HFFc6 (cell line): ENCODE measurements at places on chromosomes 6 and 20. TPM values are rescaled to one million over a fixed set of nuclear protein-coding genes. Genes with fewer than 3 reads are reported as not detected.

DNA sequence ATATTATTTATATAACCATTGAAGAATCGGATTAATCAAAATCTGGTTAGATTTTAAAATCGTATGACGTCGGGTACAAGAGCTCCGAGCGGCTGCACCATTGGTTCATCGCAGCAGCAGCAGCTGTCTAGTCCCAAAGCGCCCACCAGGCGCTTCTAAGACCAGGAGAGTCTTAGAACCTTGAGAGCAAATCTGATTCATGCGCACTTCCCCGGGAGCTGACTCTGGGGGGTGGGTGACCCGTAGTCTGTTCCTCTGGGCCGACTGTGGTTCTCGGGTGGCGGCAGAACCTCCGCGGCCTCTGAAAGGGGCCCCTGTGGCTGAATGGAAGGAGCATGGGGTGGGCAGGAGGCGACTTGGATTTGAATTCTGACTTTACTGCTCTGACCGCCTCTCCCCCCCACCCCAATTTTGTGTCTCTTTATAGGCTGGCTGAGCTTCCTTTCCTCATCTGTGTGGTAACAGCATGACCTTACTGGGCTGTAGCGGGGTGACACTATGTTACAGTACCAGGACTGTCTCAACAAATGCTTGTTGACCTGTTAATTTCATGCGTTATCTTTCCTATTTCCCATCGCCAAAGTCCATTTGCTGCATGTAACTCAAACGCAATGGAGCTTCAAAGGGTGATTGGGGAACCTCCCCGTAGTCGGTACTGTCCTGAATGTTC lies 119.7 kb downstream of the RTN4IP1 start:
- H3K27ac ChIP-seq: no peak overlapping the region
- H3K36me3 ChIP-seq: no peaks in the 10 kb centered on the region
- DNase-seq: no peak
- H3K4me1 ChIP-seq: peaks cover 40% of the 10 kb centered on the region

- DNase-seq: peak; percentile 73
- no peak overlapping the region for H3K4me3 ChIP-seq
- peaks cover 11% of the 10 kb centered on the region for H3K4me1 ChIP-seq
- no peaks in the 10 kb centered on the region for H3K36me3 ChIP-seq
Observed at GRCh38 chr6:130293800-130294199, 71.0 kb upstream of the SAMD3 start.

GRCh38 chr6:169990095-169991030 lies 238.9 kb downstream of the ERMARD start:
- no peaks in the 10 kb centered on the region; the same call in 1 of the 2 replicates for H3K27me3 ChIP-seq
- no peak overlapping the region for H3K27ac ChIP-seq
- H3K36me3 ChIP-seq: peaks cover 5% of the 10 kb centered on the region

DNA sequence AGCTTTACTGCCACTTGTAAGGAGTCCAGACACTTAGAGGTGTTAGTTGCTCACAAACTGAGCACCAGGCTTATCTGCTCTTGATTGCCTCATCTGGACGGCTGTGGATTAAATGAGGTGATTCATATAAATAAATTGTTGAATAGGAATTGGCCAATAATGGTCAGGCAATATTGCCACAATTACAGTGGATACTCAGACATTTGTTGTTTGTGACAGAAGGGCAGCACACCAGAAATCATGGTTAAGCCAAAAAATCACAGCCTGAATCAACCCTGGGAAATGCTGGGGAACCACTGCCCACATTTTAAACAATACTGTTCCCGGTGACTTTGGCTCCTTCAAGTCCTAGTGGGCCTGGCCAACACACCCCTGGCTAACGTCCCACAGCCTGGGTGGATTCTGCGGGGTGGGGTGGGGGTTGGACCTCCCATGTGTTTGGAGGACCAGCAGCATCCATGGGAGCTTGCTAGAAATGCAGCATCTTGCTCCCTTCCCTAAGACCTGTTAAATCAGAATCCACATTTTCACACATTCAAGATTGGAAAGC lies 29.5 kb upstream of the SPDEF start:
- H3K27me3 ChIP-seq: peaks cover 4% of the 10 kb centered on the region
- no peak for DNase-seq
- peak overlapping the region; percentile 13; the same call in 1 of the 2 replicates for H3K27ac ChIP-seq
- H3K4me1 ChIP-seq: peaks cover 12% of the 10 kb centered on the region; the same call in 1 of the 2 replicates
- H3K36me3 ChIP-seq: no peaks in the 10 kb centered on the region

DNA sequence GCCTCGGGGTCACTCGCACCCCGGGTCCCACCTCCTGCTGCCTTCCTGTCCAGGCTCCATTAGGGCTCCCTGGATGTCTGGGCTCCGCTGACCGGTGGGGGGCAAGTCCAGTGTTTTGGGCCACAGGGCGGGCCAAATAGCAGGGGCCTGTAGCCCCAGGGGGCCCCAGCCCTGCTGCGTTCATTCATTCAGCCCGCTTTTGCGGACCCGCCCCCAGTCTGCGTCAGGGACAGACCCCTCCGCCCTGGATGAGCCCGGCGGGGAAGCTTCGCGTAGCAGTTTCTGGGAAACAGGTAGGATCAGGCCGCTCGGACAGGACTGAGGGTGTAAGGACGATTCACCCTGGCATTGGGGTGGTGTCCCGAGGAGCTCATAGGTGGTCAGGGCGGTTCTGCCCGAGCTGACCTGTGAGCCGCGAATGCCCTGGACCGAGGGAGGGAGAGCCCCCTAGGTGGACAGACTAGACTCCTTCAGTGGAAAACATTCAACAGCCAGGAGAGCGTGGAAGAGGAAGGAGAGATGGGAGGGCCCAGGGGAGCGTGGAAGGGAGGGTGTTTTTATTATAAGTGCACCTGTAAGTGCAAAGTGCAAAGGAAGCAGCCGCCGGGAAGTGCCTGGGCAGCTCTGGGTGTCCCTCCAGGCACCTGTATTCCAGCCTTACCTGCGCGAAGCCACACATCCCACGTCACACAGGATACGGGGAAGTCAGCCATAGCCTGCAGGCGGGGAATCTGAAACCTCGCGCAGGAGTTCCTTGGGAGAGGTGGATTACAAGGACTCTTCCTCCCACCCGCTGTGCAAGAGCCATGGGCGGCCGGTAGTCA lies 662 bp downstream of the ENTPD6 start:
- peak overlapping the region; percentile 84 for H3K27ac ChIP-seq
- peak; percentile 6 for DNase-seq
- H3K36me3 ChIP-seq: no peaks in the 10 kb centered on the region; the same call in 1 of the 2 replicates
- H3K27me3 ChIP-seq: peaks cover 14% of the 10 kb centered on the region
- H3K4me3 ChIP-seq: peak overlapping the region; percentile 97

DNA sequence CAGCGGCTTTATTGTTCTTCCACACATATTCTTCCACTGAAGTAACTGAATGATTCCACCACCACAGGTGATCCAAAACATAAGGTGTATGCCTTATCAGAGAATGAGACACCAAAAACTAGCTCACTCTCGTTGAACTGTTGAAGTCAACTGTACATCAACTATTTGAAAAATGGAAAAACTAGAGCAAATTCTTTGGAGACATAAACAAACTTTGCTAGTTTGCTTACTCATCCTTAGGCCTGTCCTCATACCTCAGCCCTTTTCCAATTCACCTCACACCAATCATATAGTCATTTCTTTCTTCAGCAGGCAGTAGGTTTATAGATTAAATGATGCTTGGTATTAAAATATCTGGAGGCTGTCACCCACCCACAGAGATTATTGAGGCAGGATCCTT lies 77.1 kb upstream of the RNF217 start:
- peaks cover 52% of the 10 kb centered on the region for H3K4me1 ChIP-seq
- no peak overlapping the region for H3K27ac ChIP-seq
- H3K4me3 ChIP-seq: no peak overlapping the region
- no peaks in the 10 kb centered on the region for H3K36me3 ChIP-seq
- H3K27me3 ChIP-seq: 0 out of 2 replicates have a peak, but pooled peaks cover 2% of the 10 kb centered on the region

GRCh38 chr6:41199552-41200246 lies 1.2 kb downstream of the TREML2 start:
- H3K4me3 ChIP-seq: no peak overlapping the region
- H3K27ac ChIP-seq: no peak overlapping the region
- peaks cover 34% of the 10 kb centered on the region for H3K27me3 ChIP-seq
- H3K36me3 ChIP-seq: no peaks in the 10 kb centered on the region
- H3K4me1 ChIP-seq: no peaks in the 10 kb centered on the region
- DNase-seq: no peak

DNA sequence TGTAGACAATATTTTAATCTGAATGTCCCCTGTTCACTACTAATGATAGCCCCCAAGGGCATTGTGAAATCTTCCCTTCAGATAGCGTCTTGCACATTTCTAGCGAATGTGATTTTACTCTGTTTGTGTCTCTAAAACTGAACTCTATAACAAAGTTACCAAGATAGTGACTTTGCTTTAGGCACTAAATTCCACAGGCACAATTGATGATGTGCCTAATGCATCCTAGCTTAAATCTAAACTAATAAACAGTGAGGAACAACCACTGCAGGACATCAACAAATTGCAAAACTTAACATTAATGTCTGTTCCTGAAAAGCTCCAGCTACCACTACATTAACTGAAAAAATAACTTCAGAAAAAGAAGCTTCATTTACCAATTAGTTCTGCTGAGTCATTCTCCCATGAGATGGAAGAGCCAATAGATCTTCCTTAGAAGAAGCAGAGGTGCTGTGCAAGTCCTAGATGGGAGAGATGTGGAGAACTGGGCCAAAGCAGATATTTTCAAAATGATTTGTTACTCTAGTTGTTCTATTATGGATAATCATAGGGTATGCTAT lies 1065.0 kb downstream of the EPHA7 start:
- H3K4me1 ChIP-seq: no peaks in the 10 kb centered on the region
- no peak overlapping the region for H3K4me3 ChIP-seq
- DNase-seq: no peak

- peaks cover 2% of the 10 kb centered on the region; the same call in 1 of the 2 replicates for H3K27me3 ChIP-seq
- DNase-seq: no peak
- H3K4me3 ChIP-seq: no peak overlapping the region
Observed at GRCh38 chr6:5501837-5502236, 240.5 kb downstream of the FARS2 start.

GRCh38 chr6:97215157-97215769 lies 67.8 kb downstream of the MMS22L start:
- no peaks in the 10 kb centered on the region for H3K36me3 ChIP-seq
- H3K4me1 ChIP-seq: peaks cover 8% of the 10 kb centered on the region
- peak overlapping the region; percentile 6; the same call in 1 of the 2 replicates for H3K27ac ChIP-seq
- H3K4me3 ChIP-seq: no peak overlapping the region; the same call in 1 of the 2 replicates
- H3K27me3 ChIP-seq: no peaks in the 10 kb centered on the region

The SLC32A1 gene
- not detected in 2 replicates for total RNA-seq

The TMEM151B gene
- total RNA-seq: not detected in 3 replicates
